GDM1 (cell line): ENCODE measurements at places on chromosomes 1 and 21.

DNA sequence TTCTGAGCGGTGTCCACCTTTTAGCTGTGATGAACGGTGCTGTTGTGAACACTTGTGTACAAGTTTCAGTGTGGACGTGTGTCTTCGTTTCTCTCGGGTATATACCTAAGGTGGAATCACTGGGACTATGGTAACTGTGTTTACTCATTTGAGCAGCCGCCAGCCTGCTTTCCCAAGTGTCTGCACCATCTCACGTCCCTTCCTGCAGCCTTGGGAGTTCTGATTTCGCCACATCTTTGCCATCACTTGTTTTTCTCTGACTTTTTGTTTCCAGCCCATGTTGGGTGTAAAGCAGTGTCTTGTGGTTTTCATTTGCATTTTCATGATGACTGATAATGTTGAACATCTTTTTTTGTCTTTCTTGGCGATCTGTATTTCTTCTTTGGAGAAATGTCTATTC, 40.4 kb downstream of the COL18A1 start:
- DNase-seq = no peak

DNA sequence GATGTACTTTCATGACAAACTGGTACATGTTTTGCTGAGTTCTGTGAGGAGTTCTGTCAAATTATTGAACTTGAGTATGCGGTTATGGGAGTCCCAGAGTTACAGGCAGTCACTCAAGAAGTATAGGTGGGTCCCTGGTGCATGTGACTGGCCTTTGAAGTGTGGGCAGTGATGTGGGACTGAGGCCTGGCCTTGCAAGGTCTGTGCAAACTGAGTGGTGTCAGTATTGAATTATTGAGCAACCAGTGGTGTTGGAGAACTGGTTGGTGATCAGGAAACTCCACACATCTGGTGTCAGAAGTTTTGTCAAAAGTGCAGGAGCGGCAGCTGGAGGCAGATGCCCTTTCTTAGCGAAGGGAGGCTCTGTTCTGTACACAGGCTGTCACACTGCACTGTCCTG, 5.2 kb downstream of the ZNF678 start:
- no peak for DNase-seq

- no peak for DNase-seq
Observed at GRCh38 chr1:109826446-109826845, 62.7 kb upstream of the EPS8L3 start.

GRCh38 chr1:114585231-114585630, 3.8 kb upstream of the BCAS2 start:
- DNase-seq = no peak

GRCh38 chr21:21666689-21667088, 668.5 kb downstream of the NCAM2 start:
- no peak for DNase-seq

GRCh38 chr1:59814901-59815825, at the start of gene HOOK1:
Gene HOOK1, plus strand, starts transcription at chr1:59814949. Its CDS starts 169 bp downstream, at chr1:59815118.
- DNase-seq = no peak

- DNase-seq = no peak
Observed at GRCh38 chr1:77056525-77056924, 162.7 kb downstream of the PIGK start.

DNA sequence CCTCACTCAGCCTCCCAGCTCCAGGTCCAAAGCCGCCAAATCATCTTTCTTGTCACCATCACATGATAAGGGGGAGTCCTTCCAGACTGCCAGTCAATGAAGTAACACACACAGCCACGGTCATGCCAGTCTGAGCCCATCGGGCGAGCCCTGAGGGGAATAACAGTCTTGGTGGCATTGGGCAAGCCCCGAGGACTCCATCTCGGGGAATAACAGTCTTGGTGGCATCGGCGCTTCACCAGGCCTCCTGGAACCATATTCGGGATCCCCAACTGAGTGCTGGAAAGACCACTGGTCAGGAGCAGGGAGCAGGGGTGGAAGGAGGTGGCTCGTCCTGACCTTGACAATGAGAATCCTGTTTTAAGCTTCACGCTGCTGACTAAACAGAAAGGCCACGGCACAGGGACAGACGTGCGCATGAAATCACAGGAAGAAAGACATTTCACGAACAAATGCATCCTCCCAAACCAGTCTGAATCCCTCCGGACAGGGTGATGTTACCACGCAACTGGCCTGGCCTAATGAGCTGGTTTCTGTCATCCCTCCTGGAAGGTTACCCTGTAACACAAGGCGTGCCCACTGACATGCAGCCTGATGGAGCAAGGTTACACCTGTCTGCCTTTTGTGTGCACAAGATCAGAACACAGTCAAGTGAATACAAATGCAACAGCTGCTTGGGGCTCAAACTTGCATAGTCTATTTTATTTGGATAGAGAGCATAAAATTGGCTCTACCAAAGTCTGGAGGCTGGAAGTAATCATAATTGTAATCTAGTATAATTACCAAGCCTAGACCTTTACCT, 517.4 kb downstream of the KIF26B start:
- no peak for DNase-seq

DNA sequence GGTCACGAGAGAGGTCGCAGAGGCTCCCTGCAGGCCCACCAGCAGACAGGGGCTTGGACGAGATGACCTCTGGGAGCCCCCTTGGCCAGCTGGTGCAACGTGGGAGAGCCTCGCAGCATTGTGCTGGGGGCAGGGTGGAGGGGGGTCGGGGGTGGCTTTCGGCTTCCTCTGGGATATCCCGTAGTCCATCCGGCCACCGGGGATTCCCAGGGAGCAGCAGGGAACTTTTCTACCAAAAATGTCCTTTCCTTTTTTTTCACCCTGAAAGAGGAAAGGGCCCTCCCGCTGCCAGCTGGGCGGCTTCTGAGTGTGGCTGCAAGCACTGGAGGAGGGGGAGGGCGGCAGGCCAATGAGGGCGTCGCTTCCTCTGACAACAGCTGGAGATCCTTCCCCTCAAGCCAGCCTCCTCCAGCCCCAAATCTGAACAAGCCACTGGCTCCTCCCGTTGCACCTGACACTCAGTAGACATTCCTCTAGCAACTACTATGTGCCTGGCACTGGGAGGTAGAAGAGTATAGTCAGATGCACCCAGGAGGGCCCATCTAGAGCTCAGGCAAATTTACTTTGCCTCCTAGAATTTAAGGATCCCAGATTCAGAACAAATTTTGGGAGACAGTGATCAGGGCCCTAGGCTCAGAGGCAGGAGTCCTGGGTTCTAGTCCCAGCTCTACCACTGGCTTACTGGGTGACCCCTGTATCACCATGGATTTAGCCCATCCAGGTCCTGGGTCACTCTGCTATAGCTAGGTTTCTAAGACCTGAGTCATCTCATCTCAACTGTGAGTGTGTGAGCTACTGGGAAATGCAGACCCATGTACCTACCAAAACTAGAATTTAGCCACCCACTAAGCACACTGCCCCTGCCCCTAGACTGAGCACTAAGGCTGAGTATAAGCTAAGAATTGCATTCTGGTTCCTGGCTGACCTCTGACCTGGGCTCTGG, 2.7 kb downstream of the MOB3C start:
- DNase-seq = peak; percentile 54

DNA sequence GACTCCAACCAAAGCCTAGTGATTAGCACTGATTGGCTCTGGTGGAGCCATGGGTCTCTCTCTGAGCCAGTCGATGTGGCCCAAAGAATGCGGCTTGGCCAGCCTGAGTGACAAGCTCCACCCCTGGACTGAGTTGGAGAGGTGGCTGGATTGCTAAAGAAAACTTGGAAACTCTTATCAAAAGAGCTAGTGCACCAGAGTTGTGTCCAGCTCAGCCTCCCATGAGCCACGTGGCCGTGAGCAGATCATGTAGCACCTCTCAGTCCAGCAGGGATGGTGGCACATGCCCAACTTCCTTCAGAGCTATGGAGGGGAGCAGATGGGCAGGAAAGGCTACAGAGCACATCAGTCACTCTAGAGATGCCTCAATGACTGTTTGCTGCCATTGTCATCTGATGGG, 142.8 kb upstream of the VAMP3 start:
- DNase-seq = no peak

DNA sequence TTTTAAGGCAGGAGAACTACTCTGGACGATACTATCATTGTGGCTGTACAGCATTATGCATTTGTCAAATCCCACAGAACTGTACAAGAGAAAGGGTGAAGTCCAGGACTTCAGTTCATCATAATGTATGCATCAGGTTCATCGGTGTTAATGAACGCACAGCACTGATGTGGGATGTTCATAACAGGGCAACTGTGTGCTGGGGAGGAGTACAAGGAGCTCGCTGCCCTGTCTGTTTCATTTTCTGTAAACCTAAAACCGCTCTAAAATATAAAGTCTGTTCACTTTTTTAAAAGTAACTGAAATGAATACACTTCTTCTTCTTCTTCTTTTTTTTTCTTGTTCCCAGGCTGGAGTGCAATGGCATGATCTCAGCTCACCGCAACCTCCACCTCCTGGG, 25.0 kb downstream of the TMPRSS2 start:
- no peak for DNase-seq

- DNase-seq = no peak
Observed at GRCh38 chr1:66840929-66841328, 39.9 kb upstream of the INSL5 start.

DNA sequence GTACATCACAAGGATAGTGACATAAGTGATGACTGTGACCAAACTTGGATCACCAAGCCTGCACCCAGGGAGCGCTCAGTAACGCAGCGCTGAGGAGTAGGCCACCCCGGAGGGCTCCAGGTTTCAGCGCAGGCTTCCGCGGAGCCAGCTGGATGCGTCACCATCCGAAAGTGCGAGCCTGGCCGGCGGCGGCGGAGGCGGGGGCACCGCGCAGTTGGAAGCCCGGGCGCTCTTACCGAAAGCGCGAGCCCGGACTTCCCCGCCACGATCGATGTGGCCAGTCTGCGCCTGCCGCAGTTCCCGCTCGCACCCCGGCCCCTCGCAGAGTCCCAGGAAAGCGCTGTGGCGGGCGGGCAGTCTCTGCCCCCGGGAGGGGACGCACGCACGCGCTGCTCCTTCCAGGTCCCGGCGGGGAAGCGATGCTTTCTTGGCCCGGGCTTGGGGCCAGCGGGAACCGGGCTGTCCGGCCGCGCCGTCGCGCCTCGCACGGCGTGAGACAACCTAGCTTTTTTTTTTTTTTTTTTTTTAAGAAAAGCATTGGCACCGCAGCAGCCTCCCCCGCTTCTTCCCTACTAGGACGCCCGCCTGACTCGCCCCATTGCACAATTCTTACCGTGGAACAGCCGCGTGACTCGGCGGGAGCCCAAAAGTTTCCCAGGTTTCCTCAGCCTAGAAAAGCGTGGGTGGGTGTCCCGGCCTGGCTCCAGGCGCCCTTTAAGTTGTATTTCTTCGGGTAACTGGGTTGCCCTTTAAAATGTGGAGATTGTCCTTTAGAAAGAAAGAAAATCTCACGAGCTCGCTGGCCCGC, 36.4 kb upstream of the JAK1 start:
- no peak for DNase-seq

DNA sequence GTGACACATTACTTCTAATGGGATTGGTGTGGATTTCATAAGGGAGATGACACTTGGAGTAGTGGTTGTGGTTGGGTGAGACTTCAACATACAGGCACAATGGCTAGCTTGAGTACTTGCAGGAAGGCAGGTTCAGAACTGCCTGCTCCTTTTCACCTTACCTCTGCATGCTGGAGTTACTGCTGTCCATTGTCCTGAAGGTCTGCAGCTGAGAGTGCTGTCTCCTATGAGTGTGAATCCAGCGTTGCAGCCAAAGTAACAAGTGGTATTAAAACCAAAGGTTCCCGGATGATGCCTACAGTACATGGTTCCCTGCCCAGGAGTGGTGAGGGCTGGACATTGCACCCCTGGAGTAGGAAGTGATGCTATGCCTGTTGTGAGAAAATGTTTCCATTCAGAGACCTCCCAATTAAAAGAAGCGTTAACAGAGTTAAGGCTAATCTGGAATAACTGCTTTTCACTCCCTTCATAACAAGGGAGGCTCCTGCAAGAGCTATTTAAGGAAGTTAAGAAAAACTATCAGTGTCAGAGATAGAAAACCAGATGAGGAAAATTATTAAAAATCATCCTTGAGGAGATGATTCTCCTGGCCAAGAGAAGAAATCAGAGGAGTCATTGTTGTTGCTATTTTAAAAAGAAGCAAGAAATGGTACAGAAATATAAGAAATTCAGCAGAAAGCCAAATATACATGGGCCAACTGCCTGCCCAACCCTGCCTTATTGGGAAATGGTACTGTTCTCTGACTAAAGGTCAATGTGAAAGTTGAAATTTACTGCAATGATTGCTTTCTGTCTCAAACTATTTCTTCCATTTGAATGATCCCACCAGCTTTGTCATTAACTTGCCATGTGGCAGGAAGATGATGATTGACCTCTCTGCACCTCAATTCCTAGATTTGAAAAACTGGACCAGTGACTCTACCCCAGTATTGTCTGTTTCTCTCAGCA, 9.8 kb upstream of the F5 start:
- peak; percentile 6 for DNase-seq

DNA sequence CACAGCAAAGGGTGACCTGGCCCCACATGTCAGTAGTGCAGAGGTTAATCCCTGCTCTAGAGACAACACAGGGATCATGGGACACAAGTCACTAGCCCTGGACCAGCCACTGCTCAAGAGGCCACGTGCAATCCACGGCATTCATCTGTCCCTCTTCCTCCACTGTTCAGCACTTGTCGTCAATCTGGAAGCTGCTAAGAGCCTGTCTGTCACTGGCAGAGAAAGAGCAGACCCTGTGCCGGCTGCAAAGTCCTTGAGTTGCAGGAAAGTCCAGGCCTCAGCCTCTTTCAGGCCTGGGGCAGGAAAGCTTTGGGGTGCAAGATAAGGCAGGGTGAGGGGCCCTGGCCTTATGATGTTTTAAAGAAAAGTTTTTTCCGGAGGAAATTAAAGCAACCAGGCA, 16.7 kb downstream of the CELA2B start:
- no peak for DNase-seq

DNA sequence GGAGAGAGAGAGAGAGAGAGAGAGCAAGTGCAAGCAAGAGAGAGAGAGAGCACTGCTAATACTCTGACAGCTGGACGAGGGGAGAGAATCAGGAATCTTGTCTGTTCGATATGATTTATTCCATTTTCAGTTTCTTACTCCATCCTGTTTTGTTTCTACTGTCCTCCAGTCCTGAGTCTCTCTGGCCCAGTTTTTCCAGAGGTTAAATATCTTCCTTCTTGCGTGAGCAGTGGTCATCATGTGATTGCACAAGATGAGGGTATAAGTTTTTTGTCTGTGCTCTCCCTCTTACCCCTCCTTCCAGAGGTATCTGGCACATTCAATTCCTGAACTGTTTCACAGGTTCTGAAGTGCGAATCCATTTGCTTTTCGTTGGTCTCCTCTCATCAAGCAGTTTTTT, 16.8 kb downstream of the UBE2U start:
- no peak for DNase-seq

DNA sequence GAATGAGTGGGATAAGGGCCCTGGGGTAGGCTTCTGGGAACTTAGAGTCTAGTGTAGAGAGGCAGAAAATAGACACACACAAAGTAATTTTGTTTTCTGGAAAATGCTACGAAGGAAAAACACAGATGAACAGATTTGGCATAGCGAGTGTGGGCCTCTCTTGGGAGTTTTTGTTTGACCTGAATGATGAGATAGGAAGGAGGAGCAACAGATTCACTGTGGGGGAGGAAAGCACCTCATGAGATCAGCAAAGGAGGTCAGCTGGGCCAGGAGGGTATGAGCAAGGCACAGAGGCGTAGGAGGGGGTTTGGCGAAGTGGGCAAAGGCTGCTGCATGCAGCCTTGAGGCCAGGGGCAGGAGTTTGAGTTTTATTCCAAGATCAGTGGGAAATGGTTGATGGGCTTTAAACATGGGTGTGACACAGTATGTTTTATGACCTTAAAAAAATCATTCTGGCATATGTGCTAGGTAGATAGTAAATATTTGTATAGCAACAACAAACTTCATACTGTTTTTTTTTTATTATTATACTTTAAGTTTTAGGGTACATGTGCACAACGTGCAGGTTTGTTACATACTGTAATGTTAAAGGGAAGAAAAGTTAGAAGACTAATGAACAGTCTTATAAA, 57.9 kb downstream of the FGGY start:
- DNase-seq = no peak

GRCh38 chr1:246934765-246935164, 3.0 kb upstream of the AHCTF1 start:
- no peak for DNase-seq
